ENCODE measurements at places on chromosomes 3 and 15.

DNA sequence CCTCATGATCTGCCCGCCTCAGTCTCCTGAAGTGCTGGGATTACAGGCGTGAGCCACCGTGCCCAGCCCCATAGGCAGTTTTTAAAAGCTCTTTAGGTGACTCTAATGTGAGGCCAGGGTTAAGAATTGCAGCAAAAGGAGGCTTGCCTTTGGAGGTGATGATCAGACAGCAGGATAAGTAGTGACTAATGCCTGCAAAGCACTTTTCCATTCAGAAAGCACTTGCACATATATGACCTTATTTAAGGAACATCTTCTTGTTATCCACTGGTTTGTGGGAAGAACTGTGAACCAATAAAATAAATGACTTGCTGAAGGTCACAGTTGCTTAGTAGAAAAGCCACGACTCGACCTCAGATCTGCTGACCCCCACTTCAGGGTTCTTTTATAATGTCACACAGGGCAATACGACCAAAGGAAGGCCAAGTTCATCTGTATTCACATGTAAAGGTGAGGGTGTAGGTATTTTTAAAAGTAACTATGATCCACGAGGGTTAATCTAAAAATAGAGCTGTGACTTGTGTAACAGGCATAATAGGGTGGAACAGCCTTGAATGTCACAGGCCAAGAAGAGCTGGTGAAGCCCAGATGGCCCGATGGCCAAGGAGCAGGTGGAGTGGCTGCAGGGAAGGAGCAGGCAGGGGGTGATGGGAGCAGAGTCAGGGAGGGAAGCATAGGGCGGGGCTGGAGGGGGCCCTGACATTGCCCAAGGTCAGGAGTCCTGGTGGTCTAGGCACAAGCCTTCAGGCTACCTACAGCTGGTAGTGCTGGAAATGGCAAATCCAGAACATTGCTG, 24.4 kb downstream of the LARP6 start:
- no peak for DNase-seq

GRCh38 chr3:134752761-134753461, 42.1 kb upstream of the EPHB1 start:
- peak; percentile 13 for DNase-seq

- DNase-seq = no peak
Measured at GRCh38 chr3:132283440-132283839, 33.8 kb upstream of the ACP3 start.

GRCh38 chr3:189311521-189311920, 139.8 kb downstream of the TPRG1 start:
- DNase-seq = no peak

DNA sequence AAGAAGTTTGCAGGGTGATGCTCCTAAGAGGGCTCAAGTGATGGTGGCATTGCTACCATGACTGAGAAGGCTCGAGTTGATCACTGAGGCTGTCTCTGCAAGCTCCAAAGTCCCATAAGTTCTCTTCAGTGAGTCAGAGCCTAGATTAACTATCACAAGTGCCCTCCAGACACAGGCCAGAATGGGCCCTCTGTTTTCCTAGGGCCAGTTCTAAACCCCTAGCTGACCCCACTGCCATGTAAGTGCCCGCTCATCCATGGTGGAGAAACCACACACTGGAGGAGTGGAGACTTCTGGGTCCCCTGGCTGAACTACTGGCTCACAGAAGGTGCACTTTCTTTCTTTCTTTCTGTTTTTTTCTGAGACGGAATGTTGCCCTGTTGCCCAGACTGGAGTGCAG, 87.6 kb upstream of the WNT5A start:
- DNase-seq = no peak
